ENCODE measurements at places on chromosomes 2 and 18. TPM values are rescaled to one million over a fixed set of nuclear protein-coding genes. Genes with fewer than 3 reads are reported as not detected.

The FAM124B gene
- total RNA-seq, result 0.34 TPM

DNA sequence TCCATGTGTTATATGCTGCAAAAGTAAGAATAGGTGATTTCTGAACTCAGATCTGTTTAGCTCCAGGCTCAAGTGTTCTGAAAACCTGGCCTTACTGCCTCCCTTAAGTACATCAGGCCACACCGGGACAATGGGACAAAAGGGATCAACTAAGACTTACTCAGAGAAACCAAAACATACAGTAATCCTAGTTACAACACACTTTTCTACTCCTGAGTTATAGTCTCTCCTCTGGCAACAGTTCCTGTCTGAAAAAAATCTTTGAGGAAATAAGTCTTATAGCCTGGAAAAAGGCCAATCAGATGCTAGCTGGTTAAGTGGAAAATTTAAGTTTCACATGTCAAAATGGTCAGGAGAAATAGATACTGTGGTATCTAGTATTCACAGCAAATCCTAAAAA is 5.6 kb downstream of the METTL5 start:
- DNase-seq, result no peak

The SPHKAP gene
- not detected for total RNA-seq

The WNT6 gene
- total RNA-seq, result not detected

The G6PC2 gene
- not detected for total RNA-seq

- DNase-seq, result no peak
These were observed 9.4 kb upstream of the PRLH start for GRCh38 chr2:237556773-237557632.

- no peak for DNase-seq
These were observed 273.5 kb upstream of the ATP5MC3 start for GRCh38 chr2:175454953-175455389.

DNA sequence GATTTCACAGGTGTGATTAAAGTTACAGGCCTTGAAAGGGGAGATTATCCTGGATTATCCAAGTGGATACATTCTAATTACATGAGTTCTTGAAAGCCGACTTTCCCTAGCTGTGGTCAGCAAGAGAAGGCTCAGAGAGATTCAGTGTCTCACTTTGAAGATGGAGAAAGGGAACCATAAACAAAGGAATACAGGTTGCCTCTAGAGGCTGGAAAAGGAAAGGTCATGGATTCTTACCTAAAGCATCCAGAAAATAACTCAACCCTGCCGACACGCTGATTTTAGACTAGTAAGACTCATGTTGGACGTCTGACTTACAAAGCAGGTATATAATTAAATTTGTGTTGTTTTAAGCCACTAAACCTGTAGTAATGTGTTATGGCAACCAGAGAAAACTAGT is 1095.7 kb upstream of the ZEB2 start:
- DNase-seq, result no peak

The SERPINB4 gene
- not detected for total RNA-seq

GRCh38 chr18:666628-667027 is 9.2 kb downstream of the TYMS start:
- DNase-seq, result no peak

The CNRIP1 gene
- total RNA-seq, result not detected

The NT5C1B gene
- total RNA-seq, result not detected

DNA sequence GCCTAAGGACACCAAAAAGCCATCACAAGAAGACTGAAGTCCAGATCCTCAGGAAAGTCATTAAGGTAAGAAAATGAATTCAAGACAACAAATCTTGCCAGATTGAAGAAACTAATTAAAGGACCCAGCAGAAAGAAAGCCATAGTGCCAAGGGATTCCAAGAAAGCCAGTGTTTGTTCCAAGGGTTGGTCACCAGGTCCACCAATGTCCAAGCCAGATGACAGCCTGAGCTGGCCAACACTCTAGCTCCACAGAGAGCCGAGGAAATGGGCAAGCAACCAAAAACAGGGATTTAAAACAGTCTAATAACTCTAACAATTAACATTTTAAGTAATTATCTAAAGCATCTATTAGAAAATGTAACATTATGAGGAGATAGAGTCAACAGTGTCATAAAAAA is 49.2 kb downstream of the DNER start:
- no peak for DNase-seq
